ENCODE measurements at places on chromosomes 1 and 21.

- no peak for DNase-seq
Measured at GRCh38 chr1:5746611-5747425, 245.4 kb downstream of the NPHP4 start.

GRCh38 chr1:220093361-220094015, 444 bp upstream of the IARS2 start:
- no peak for DNase-seq

DNA sequence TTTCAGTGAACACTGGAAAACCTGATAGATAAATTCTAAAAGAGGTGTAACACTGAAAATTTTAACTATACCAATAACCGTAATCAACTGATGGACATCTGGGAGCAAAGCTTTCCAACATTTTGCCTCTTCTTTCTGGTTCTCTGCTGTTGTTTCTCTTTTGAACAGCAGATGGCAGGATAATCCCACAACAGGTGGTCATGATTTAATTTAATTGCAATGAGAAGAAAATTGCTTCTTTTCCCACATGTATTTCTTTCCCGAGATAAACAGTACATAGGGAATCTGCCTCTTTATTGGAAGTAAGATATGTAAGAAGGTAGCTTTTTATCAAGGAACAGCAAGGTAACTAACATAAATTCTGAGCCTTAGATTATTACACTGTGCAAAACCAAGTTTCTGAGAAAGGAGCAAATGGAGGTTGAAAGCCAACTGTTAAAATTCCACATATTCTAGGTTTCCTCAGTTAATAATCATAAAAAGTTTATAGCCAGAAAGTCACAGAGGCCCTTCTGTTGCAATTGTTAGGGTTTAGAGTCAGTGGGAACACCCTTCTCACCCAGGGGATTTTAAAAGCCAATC, 72.9 kb downstream of the RPS6KA1 start:
- no peak for DNase-seq

DNA sequence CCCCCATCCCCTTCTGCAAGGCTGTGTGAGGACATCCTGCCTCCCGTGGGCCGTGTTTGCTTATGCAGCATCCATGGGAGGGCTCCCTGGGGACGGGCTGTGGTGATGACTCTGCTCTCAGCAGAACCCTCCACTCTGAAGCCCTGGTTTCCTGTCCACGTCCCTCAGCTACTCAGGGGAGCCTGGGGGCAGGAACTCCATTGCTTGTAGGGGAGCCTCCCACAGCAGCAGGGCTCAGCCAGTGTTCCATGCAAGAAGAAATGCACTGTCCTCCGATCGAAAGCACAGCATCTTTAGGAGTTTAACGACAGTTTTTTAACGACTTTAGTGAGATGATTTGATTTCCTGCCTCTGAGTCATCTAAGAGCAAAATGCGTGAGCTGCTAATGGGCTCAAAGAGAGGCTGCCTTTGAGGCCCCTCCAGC, 8.3 kb upstream of the KCNAB2 start:
- no peak for DNase-seq

DNA sequence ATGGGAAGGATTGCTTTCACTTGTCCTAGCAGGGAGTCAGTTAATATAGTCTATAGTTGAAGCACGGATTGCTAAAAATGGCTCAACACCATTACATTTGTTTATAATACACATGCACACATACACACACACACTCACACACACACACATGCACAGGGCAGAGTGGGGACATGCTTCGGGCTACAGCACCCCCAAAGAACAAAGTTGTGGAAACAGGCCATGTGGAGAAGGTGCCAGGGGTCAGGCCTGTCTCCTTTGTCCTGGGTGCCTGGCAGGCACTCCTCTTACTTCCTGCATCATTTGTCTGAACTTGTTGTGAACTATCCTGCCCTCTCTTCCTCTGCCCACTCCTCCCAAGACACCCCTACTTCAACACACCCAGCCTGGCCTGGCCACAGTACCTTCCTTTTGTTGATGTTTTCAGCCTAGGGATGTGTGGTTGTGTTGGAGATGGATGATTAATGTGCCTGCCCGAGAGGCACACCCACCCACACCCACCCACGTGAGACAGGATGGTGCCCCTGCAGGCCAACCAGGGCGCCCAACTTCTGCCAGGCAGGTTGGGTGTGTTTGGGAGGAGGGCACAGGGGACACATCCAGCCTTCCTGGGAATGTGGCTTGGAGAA, 17.5 kb downstream of the RASSF5 start:
- no peak for DNase-seq

DNA sequence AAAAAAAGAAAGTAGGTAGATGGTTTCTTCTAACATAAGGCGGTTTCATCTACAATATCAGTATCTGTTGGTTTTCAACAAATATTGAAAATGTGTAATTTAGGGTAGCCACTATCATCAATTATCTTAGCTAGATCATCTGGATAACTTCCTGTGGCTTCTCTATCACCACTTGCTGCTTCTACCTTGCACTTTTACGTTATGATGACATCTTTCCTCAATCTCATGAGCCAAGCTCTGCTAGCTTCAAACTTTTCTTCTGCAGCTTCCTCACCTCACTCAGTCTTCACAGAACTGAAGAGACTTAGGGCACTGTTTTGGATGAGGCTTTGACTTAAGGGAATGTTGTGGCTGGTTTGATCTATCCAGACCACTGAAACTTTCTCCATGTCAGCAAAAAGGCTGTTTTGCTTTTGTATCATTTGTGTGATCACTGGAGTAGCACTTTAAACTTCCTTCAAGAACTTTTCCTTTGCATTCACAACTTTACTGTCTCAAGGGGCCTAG, 144.9 kb upstream of the HP1BP3 start:
- no peak for DNase-seq

DNA sequence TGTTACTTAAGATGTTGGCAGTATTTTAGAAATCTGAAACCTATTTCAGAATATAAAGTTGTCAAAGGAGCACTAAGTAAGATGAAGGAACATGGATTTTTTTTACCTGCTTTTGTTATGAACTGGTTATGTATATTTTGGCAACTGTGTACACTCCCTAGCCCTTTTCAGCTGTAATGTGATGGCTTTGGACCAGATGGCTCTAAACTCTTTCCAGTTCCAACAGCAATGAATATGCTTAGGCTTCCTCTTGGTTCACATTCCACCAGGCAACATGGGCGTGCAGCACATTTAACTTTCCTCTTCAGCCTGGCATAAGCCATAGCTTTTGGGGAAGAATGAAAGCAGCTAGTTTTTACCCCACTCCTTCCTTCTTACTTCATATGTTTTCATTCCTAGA, 95.6 kb upstream of the ADAMTS5 start:
- no peak for DNase-seq

- DNase-seq, result no peak
Measured at GRCh38 chr21:29174607-29175013, 44.2 kb downstream of the MAP3K7CL start.

DNA sequence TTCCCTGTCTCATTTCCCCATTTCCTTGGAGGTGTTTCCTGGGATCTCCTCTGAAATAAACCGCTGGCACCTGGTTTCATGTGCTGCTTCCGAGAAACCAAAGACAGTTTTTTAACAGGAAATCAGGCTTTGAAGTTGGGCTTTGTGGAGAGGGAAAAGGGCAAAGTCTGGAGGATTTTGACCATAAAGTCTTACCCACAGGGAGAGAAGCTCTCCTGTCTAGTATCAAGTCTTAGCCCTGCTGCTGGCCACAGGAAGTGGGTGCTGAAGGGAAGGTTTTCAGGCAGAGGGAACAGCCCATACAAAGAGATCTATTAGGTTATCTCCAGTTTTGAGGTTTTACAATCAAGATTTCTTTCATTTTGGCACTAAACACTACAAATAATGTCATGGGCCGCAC, 29.3 kb downstream of the SLC5A9 start:
- DNase-seq, result no peak

- no peak for DNase-seq
Measured at GRCh38 chr1:58857680-58858673, 74.1 kb upstream of the JUN start.

- no peak for DNase-seq
Measured at GRCh38 chr1:60173729-60174505, 100.3 kb upstream of the C1orf87 start.

- DNase-seq, result no peak
Measured at GRCh38 chr1:185646202-185646683, 87.9 kb upstream of the HMCN1 start.

DNA sequence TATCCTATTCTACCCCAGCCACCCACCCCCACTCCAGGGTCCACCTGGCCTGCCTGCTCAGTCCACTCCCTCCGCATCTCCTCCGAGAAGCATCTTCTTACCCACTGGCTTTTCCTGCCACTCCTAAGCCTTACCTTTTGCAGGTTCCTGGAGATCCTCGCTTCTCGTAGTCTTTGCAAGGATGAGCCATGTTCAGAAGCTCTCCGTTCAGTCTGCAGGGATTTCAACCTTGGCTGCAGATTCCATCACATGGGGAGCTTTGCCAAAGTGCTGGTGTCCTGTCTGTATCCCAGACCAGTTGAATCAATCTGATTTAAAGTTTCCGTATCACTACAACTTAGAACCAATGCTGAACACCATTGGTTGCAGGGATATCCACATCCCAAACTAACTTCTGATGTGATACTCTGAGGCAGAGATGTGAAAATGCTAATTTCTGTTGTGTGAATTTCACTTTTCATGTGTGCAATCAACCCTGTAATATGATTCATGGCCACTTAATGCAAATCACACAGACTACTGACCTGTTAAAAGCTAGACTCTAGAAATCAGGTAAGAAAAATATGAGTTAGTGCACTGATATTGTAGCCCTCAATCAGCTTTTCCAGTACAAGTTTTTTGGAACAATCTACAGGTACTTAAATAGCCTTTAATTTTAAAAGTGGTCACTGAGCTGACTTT, 61.9 kb downstream of the CAPN2 start:
- DNase-seq, result no peak

DNA sequence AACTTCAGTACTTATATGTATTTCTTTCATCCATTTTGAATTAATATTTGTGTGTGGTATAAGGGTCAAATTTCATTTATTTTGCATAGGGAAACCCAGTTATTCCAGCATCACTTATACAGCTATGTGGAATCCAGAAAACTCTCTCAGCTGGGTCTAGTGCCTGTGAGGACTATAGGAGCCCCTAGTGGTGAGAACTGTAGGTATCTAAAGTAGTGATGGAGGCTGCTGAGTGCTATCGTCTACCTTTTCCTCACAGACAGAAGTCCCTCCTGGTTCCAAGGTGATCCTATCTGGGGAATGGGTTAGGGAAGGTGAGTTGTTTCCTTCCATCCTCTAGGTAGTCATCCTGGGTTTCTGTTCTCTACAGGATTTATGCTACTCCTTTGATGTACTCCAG, 352.0 kb upstream of the C1orf87 start:
- no peak for DNase-seq

DNA sequence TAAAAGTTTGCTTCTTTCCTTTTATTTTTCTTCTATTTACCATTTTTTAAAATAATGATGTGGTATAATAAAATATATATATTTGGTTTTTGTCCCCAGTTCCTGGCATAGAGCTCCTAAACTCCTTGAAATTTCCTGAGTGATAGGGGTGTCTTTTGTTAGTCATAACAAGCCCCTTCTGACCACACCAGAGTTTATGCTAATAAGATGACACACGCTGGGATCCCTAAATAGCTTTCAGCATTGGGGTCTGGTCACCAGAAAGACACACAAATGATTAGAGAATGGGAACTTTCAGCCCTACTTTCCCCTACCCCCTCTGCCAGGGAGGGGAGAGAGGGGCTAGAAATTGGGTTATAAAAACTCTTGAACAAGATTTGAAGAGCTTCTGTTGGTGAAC, 56.2 kb downstream of the COL24A1 start:
- DNase-seq, result no peak

DNA sequence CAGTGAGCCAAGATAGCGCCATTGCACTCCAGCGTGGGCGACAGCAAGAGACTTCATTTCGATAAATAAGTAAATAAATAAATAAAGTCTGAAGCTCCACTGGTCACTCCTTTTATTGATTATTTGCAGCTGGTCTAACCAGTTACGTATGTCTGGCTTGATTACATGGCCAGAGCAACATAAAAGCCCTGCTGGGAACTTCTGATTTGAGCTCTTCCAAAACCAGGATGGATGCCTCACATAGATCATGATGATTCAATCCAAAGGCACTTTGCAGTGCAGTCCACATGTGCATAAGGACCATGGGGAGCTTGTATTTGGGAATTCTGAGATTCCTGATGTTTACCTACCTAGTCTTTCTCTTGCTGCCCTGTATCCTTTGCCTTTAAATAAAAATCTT, 24.0 kb downstream of the NSUN4 start:
- no peak for DNase-seq

DNA sequence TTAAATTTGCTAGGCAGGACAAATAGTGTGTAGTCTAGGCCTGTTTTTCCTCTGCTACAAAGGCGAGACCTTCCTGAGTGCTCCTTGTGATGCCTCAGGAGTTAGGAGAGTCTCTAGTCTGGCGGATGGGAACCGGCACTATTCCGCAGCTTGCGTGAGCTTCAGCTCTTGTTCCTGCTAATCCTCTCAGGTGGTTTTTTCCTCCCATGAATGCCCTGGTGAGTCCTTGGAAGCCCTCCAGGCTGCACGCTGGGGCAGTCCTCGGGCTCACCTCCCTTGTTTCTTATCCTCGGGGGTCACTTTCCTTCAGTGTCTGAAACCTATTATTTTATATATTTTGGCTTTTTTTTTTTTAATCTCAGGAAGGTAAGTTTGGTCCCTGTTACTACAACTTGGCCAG, 28.2 kb downstream of the UTS2 start:
- no peak for DNase-seq

GRCh38 chr1:5566924-5567323, 425.3 kb downstream of the NPHP4 start:
- DNase-seq, result no peak

GRCh38 chr1:201349092-201349491, 28.4 kb downstream of the TNNT2 start:
- DNase-seq, result no peak

GRCh38 chr1:162360874-162361260, 15.8 kb downstream of the SPATA46 start:
- no peak for DNase-seq

- no peak for DNase-seq
Measured at GRCh38 chr1:74693473-74693872, 19.9 kb upstream of the ERICH3 start.

GRCh38 chr1:89087241-89087640, 22.2 kb upstream of the GBP1 start:
- no peak for DNase-seq

GRCh38 chr1:74431531-74431930, 80.9 kb downstream of the LRRC53 start:
- DNase-seq, result no peak

DNA sequence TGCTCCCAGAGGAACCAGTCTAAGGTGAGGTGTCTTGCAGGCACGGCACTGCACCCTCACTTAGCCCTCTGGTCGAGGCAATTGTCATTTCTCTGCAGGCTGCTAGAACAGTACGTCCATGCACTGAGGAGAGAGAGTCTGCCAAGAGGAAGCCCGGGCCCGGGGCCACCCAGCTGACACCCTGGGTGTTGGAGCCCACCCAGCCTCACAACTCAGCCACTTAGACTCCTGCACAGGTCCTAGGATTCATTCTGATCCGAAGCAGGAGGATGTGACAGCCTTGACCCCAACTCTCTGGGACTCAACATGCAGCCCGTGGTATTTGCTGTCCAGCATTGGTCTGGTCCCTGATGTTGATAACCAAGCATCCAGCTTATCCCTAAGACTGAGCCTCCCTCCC, 111.9 kb downstream of the ADSS2 start:
- no peak for DNase-seq

GRCh38 chr1:67609577-67610341, 75.2 kb upstream of the GADD45A start:
- DNase-seq, result no peak

All from stimulated activated CD4-positive, alpha-beta T cell treated with anti-CD3 and anti-CD28 coated beads, Interleukin-4, amount 100 ng/mL, for 48 hours (primary cell).